Pulmonary artery endothelial cell (primary cell): ENCODE measurements at places on chromosomes 13 and 19. TPM values are rescaled to one million over a fixed set of nuclear protein-coding genes. Genes with fewer than 3 reads are reported as not detected.

DNA sequence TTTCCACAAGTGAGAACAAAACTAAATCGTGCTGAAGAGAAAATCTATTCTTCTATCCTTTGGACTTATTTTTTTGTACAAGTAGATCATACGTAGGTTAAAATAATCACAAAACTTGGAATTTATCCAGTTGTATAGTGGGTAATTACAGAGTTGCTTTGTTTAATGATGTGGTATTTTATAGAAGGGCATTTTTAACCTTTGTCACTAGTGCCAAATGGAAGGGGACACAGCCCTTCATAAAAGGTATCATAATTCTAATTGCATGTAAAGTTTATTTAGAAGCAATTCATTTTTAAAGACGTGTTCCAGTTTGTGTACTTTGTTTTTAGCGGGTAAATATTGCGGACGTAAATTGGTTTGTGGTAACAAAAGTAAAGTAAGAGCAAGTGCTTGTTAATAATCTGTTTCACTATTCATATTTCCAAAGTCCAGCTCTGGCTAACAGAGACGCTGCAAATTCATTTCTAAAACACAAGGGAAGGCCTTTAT is 99.5 kb downstream of the ERCC5 start:
- DNase-seq: no peak

DNA sequence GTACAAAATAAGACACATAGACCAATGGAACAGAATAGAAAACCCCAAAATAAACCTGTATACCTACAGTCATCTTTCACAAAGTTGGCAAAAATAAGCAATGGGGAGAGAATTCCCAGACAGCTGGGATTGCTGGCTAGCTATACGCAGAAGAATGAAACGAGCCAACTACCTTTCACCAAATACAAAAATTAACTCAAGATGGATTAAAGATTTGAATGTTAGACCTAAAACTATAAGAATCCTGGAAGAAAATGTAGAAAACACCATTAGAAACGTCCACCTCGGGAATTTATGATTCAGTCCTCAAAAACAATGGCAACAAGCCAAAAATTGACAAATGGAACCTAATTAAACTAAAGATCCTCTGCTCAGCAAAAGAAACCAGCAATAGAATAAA is 408.1 kb upstream of the SLITRK1 start:
- no peak for DNase-seq

DNA sequence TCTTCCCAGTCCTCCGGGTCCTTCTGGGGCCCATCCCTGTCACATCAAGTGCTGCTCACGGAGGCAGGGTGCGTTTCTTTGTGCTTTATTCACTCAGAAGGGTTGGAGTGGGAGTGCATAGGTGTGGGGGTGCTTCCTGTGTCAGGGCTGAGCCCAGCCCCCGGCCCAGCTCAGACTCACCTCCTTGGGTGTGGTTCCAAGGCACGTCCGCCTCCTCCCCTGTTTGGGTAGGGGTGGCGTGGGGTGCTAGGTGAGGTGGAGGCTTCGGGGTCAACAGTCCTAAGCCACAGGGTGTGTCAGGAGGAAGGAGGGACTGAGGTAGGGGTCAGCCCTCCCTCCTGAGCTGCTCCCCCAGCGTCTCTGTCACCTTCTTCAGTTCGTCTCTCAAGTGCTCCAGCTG is 3.1 kb downstream of the CCER2 start:
- DNase-seq: no peak

DNA sequence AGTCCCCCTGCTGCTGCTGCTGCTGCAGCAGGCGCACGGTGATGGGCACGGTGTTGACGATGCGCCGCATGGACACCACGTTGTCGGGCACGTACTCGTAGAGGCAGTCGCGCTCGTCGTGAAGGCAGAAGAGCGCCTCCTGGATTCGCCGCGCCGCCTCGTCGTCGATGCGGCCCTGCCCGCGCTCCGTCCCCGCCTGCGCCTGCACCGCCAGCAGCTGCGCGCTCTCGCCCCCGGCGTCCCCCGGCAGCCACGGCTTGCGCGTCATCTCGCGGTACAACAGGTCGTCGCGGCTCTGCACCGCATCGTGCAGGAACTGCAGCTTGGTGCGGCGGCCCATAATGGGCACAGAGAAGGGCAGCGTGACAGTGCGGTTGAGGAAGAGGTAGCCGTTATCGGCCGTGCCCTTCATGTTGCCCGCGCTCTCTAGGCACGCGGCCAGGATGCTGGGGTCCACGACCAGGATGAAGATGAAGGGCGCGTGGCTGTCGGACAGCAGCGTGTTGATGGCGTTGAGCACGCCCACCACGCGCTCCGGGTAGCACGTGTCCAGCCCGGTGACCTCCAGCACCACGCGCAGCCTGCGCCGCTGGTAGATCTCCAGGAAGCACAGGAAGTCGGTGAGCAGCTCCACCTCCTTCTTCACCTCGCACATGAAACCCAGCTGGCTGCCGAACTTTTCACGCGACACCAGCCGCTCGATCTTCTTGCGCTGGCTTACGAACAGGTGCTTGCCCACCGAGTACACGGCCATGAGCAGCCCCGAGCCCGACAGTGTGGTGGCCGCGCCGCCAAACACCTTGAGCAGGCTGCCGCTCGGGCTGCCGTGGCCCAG is 8.1 kb downstream of the NKPD1 start:
- DNase-seq: no peak

- DNase-seq: no peak
These were observed 900 bp downstream of the MCEMP1 start for GRCh38 chr19:7677669-7678311.

DNA sequence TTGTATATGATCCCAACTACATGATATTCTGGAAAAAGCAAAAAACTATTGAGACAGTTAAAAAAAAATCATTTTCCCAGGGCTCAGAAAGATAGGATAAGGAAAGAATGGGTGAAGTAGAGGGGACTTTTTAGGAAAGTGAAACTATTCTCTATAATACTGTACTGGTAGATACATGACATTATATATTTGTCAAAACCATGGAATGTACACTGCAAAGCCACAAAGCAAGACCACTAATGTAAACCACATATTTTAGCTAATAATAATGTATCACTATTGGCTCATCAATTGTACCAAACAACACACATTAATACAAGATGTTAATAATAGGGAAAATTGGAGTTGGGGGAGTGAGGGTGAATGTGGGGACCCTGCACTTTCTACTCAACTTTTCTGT is 182.6 kb downstream of the EFNB2 start:
- DNase-seq: no peak

- DNase-seq: no peak
These were observed 2.4 kb upstream of the RGL3 start for GRCh38 chr19:11421371-11422098.

GRCh38 chr19:35786299-35787160 is 11.2 kb downstream of the ARHGAP33 start:
- no peak for DNase-seq

DNA sequence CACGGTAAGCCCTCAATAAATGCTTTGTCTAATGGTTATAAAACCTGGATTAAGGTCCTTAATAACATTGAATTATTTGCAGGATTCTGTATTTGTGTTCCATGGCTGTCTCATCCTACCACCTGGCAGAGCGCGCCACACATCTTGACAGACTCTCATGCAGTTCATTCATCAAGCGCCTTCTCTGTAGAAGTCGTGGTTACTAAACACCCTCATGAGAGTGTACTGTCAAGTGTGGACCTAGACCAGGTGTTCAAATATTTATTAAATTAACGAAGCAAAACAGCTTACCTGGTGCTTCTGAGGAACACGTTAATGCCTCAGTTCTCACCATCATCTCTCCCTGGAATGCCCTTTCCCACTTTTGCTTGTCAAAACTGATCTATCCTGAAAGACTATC is 13.1 kb upstream of the FBXL3 start:
- no peak for DNase-seq

DNA sequence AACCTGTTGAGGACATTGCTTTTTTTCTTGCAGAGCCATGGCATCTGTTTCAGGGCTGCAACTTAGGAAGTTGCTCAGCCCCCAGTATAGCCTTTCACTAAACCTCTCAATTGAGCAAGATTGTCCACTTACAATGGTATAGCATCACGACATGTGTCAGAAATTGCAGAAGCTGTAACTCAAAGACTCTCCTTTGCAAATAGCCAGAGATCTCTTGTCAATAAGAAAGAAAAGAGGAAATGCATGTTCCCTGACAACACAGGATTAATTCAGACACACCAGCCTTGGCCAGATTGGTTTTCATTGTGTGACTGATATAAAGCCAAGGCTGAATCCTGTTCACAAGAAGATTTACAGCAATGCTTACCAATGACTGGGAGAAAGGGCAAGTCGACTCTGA is 38.7 kb upstream of the CYSLTR2 start:
- DNase-seq: no peak

DNA sequence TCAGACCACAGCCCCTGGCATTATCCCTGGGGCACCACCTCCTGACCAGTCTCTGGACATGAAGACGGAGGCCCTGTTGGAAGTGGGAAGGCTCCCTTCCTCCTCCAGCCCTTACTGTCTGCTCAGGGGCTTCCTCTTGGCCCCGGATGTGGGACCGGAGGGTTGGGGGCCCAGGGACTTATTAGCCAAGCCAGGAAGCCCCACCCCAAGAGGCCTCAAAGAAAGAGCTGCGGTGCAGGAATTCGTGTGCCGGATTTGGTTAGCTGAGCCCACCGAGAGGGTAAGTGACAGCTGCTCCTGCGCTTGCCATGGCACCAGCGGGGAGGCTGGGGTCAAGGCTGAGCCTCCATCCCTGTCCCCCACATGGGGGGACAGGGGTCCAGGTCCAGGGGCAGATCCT is at the start of gene RETN:
RETN (plus strand) TSS at position 208 of the 400 bp plus-strand sequence. CDS start 278 bp downstream, outside the sequence.
- no peak for DNase-seq

The SHISA7 gene
- total RNA-seq: not detected in 2 replicates

The ZNF665 gene
- total RNA-seq: 2.4 and 3.3 TPM in 2 replicates

The MAP4K1 gene
- 0.13 and 0.21 TPM in 2 replicates for total RNA-seq

The MEDAG gene
- 11.6 and 21.6 TPM in 2 replicates for total RNA-seq

The MEX3D gene
- 90.1 and 97.9 TPM in 2 replicates for total RNA-seq

The GPC6 gene
- under 0.01 TPM in 1 of 2 replicates, not detected in the other for total RNA-seq

The CYP2A6 gene
- not detected in 2 replicates for total RNA-seq

The GDF15 gene
- total RNA-seq: 95.0 and 102 TPM in 2 replicates

The ACP5 gene
- 1.2 TPM in 1 of 2 replicates, not detected in the other for total RNA-seq

The ADGRE3 gene
- not detected in 2 replicates for total RNA-seq

The C13orf46 gene
- total RNA-seq: 0.07 and 0.39 TPM in 2 replicates

The FUT3 gene
- total RNA-seq: not detected in 2 replicates

The RUBCNL gene
- total RNA-seq: not detected in 2 replicates

The DCT gene
- not detected in 2 replicates for total RNA-seq
